ENCODE measurements at places on chromosomes 2 and 18.

GRCh38 chr2:64635976-64636911, 17.5 kb downstream of the SERTAD2 start:
- no peak for DNase-seq

GRCh38 chr2:241037498-241037897, 39.1 kb downstream of the SNED1 start:
- no peak for DNase-seq

GRCh38 chr2:216692636-216693413, 2.5 kb downstream of the IGFBP5 start:
- DNase-seq = peak; percentile 71

DNA sequence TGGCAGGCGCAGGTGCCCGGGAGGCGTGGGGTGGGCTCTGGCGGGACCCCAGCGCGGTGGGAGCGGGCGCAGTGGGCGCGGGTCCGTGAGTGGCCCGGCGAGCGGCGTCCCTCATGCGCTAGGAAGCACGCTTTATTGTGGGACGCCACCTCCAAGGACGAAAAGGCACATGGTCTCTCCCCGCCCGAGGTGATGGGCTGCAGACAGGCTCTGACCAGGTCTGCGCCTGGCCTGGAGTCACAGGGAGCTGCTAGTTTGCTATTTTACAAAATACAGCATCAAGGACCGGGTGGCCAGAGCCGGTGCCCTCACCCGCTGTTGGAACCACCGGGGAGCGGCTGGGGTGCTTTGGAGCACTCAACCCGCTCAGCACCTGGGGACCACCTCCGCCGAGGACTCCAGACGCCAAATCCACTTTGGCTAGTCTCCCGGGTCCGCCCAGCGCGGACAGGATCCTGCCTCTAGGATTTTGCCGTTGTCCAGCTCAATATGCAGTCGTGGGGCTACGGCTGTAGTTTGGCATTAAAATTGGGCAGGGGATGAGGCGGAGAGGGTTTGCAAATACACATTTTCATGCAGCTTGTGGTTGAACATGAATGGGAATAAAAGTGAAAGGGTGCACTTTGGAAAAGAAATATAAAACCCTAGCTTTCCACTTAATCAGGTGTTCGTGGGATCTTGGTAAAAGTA, 65.4 kb downstream of the LRRFIP1 start:
- DNase-seq = peak; percentile 30
